ENCODE measurements at places on chromosomes 3 and 15. TPM values are rescaled to one million over a fixed set of nuclear protein-coding genes. Genes with fewer than 3 reads are reported as not detected.
A peak's percentile ranks its signal among the peaks of the same experiment; 100 is the strongest.

TEX264 gene
- polyA plus RNA-seq: 50.7 TPM

DLL4 gene
- polyA plus RNA-seq: 0.28 TPM

P2RY13 gene
- polyA plus RNA-seq: not detected

ERICH6 gene
- not detected for polyA plus RNA-seq

CCDC32 gene
- 20.6 TPM for polyA plus RNA-seq

TRH gene
- polyA plus RNA-seq: not detected

ROBO2 gene
- polyA plus RNA-seq: not detected

PLSCR2 gene
- not detected for polyA plus RNA-seq

CACNA2D3 gene
- 0.03 TPM for polyA plus RNA-seq

CCDC54 gene
- not detected for polyA plus RNA-seq

- peak; percentile 62 for DNase-seq
Measured at GRCh38 chr3:149575961-149576564, 81.8 kb downstream of the WWTR1 start.

DNA sequence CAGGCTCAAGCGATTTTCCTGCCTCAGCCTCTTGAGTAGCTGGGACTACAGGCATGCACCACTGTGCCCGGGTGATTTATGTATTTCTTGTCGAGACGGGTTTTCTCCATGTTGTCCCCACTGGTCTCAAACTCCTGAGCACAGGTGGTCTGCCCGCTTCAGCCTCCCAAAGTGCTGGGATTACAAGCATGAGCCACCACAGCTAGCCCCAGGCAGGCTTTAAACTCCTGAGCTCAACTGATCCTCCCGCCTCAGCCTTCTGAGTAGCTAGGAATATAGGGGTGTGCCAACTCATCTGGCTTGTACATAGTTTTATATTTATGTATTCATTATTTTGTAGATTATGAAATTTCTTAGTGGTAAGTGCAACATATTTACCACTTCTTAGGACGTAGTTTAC is 198.8 kb upstream of the MCTP2 start:
- DNase-seq: no peak

DNA sequence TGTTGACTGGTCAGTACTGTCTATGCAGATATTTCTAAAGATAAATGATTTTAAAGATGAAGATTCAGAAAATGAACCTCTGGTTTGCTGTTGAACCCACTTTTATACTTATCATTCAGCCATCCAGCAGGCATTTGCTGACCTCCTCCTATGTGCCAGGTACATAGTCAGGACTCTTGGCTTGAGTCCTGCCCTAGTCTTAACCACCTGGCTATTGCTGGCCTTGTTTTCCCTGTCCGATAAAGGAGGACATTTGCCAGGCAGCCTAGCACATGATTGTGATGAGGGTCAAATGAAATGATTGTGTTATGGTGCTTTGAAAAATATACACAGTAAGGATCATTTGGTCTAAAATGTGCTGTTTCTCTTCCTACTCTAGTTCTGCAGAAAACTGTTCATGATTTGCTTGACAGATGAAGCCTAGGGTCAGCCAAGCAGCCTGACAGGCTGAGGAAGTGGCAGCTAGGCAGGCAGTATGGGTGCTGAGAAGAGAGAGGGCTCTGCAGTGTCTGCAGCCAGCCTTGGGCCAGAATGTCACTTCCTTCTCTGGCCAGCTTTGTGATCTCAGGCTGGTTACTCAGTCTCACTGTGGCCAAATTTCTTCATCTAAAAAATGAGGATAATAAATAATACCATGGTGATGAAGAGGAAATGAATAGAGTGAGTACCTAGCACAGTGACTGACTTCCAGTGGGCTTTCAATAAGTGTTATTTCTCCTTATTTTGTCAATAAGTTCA is 13.8 kb downstream of the EXOSC7 start:
- DNase-seq: no peak

DNA sequence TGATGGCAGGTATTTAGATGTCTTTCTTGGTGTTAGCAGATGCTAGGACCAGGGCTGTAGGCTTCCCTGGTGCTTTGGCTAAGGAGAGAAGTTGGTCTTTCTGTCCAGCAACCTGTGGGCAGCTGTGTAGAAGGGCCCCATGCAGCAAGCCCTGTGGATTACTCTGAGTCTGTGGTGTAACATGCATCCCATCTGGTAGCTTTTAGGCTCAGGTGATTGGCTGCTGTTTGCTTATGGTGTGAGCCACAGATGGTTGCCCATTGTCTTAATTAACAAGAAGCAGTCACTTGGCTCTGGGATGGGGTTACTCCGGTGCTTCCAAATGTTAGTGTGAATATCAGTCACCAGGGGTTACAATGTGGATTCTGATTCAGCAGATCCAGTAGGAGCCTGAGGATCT is 368.6 kb upstream of the C2CD4B start:
- no peak for DNase-seq

DNA sequence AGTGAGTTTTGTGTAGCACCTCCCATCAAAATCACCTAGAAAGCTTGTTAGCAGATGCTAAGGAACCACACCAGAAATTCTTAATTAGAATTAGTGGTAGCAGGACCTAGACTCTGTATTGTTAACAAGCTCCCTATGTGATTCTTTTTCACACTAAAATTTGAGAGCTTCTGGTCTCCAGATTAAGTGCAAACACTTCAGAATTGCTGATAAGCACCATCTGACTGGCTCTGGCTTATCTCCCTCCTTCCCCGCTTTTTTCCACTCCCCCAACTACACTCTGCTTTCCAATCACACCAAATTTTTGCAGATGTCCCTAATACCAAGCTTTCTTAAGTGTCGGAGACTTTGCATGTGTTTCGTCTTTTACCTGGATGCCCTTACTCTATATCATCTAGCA is 410.1 kb upstream of the DPH6 start:
- DNase-seq: no peak

DNA sequence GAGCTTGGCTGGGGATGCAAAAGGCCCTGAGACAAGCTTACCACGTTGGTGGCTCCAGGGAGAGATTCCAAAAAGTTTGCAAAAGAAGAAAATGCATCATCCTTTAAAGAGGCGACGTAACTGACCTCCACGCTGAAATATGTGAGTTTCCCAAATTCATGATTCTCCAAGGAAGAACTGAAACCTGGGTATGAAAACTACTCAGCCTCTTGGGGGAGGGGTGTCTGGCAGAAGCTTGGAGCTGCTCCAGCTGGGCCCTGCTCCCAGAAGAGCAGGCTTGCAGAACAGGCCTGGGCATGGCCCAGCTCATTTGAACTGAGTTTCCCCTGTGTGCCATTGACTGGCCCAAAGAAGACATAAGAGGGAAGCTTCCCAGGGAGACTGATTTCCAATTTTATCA is 20.5 kb downstream of the CPN2 start:
- DNase-seq: no peak

DNA sequence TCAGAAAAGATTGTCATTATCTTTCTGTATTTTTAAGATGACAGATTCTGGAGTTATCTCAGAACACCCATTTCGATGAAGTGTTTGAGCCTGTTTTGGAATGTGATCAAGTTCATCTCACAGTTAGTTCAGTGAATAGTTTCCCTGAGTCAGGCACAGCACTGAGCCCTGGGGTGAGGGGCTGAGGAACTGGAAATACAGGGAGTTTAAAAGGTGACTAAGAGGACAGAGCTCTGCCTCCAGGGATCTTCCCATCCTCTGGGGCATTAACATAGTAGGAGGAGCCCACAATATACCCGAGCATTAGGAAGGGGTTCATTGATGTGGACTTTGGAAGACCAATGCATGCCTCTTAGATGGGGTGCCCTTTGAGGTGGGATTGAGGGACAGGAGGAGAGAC is 355.1 kb downstream of the CLSTN2 start:
- no peak for DNase-seq

GRCh38 chr15:89359471-89360293 is 25.1 kb upstream of the POLG start:
- DNase-seq: no peak

DNA sequence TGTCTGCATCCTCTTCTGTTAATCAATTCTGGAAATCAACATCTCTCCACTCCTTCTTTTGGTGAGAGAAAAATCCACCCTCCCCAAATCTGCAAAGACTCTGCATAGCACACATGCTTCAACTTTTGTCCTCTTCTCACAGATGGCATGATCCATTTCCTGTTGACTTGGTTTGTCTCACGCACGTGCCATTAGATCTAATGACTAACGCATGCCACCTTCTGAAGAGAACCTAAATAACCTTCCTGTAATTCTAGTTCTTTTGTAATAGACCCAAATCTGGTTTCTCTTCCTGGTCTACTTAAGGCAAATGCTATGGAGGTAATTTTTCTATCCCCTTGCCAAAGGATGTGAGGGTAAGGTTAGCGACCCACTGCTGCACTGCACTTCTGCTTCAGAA is 51.0 kb upstream of the ATOSA start:
- peak; percentile 35 for DNase-seq

DNA sequence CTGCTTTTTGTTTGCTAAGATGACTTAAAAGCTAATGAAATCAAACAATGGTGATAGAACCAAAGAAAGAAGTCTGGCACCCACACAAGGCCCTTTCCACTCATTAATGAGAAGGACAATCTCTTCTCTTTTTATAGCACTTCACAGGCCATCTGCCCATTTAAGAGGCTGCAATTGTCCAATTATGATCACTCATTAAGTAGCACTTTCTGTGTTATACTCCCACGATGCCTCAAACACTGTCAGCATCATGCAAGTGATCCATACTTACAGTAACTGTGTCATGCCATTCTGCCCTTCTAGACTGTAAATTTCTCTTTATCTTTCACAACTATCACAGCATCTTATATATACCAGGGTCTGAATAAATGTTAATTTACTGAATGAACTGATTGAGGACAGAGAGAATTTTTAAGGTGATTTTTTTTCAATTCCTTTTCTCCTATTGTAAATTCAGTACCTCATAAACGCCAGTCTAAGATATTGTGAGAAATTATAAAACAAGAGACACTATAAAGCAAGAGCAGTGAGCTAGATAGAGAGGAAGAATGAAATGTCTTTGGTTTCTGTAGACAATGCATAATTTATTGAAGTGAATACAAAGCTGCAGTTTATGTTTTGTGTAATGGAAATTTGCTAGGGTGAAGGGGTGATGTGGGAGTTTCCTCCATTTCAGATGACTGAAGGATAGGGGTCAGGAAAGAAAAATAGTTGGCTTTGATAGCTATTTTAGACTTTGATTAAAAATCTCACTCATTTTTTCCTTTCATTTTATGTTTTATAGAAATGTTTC is 17.3 kb downstream of the CD200 start:
- no peak for DNase-seq

DNA sequence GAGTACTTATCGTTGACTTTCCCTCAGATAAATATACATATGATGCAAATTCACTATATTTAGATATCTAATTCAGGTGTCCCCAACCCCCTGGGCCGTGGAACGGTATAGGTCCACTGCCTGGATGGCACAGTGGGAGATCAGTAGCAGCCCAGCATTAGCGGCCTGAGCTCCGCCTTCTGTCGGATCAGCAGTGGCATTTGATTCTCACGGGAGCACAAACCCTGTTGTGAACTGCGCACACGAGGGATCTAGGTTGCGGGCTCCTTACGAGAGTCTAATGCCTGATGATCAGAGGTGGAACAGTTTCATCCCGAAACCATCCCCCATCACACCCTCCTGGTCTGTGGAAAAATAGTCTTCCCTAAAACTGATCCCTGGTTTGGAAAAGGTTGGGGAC is 6.9 kb downstream of the KNL1 start:
- DNase-seq: no peak

- no peak for DNase-seq
Measured at GRCh38 chr3:140568842-140569520, 108.9 kb upstream of the TRIM42 start.

- DNase-seq: no peak
Measured at GRCh38 chr15:77569729-77570125, 63.0 kb downstream of the LINGO1 start.

GRCh38 chr3:129022114-129023007 is 21.3 kb downstream of the EFCC1 start:
- DNase-seq: no peak

DNA sequence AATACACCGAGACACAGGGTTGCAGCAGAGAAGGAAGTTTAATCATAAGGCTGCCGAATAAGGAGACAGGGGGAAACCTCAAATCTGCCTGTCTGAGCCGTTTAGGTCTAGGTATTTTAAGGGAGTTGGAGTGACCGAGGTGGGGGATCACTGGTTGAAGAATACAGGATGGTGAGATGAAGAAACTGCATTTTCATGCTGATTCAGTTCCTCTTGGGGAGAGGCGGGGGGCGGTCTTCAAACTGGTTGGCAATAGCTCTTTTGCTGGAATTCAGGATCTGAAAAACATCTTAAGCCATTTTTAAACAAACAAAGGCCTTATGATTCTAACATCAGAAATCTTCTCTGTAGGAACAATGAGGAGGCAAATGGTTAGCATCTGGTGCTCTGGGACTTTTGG is 699.5 kb upstream of the CFAP20DC start:
- no peak for DNase-seq

DNA sequence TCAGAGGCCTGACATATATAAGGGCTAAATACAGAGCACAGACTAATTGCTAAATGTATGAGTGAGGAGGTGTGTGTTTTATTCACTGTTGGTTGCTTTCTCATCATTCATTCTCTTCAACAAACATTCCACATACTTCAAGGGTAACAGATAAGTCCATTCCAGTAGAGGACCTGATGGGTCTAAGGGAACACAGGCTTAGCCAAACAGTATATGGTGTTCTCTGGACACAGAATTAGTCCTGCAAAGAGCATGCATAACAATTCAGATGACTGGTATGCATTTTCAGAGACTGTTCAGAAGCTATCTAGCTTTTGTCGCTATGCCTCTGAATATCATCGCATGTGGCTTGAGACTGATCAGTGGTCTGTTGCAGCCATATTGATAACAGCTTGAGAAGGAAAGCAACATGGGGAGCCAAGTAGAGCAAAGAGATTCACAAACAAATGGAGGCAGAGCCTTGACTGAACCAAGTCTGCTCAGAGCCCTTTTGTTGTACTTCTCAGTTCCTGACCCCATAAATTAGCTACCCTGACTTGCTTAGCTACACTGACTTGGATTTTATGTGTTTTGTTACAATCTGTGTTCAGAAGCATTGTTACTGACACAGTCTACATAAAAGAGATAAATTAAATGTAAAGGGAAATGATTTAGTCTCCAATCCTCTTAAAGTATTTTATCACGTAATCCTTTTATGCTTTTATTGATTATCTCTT is 1178.7 kb downstream of the ROBO1 start:
- no peak for DNase-seq

GRCh38 chr3:123410149-123410515 is 38.8 kb downstream of the ADCY5 start:
- no peak for DNase-seq

- DNase-seq: no peak
Measured at GRCh38 chr15:60006873-60007272, 2.8 kb downstream of the FOXB1 start.

DNA sequence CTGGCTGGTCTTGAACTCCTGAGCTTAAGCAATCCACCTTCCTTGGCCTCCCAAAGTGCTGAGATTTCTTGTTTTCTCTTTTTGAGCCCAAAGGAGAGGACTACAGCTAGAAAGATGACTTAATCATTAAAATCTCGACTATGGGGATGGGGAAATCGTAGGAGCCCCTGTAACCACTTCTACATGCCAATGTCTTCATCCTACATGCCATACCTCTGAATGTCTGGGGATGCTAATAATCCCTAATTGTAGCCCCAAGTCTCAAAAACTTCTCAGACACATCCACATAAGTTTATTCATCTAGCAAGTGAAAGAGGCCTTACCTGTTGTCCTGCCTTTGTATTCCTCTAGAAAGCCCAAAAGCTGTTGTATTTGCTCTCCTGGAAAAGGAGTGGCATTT is 3.7 kb upstream of the RHOV start:
- no peak for DNase-seq

GRCh38 chr3:56355570-56356185 is 112.6 kb downstream of the ERC2 start:
- no peak for DNase-seq
